Foreskin melanocyte (primary cell): ENCODE measurements at places on chromosomes 3 and 15.

DNA sequence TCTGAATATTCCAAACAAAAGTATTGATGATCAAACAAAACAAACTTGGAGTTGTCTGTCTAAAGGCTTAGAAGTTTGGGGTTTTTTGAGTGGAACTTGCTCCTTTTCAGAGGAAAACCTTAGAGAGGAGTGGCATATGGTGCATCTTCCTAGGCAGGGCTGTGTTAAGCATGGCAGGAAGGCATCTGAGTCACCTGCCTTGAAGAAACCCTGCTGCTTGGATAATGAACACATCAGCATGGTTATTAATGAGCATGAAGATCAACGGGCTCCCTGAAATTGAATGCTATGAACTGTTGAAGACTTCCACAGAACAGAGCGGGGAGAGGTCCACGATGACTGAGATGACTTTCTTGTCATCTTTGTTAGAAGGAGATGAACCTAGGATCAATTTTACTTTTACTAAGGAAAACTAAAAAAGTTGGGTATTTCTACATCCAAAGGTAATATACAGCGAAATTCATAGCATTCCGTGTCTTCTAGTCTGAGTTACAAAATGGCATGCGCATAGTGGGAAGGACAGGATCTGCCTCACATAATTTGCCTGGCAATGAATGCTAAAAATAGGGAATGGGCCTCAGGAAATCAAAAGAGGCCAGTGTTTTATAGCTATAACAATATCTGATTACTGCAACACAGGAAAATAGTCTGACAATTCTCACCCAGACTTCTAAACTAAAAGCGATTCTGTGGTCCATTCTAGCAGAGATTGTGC is 11.6 kb upstream of the TMED3 start:
- DNase-seq: no peak

DNA sequence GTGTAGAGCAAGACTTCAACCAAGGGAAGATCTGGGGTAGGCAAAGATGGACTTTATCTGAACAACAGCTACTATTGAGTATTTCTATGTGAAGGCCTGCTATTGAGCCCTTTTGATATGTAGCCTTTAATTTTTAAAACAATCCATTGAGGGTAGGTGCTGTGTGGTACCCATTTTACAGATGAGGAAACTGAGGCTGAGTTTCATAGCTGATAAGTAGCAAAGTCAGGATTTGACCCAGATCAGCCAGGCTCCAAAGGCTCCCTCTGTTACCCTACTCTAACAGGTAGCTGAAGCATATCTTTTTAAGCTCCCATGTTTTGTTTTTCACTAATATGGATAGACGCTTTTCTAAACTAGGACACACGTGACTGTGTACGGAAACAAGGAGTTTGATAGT is 2.4 kb upstream of the FGD5 start:
- no peak for DNase-seq

- no peak for DNase-seq
Observed at GRCh38 chr15:65816441-65816840, 24.3 kb upstream of the DENND4A start.

DNA sequence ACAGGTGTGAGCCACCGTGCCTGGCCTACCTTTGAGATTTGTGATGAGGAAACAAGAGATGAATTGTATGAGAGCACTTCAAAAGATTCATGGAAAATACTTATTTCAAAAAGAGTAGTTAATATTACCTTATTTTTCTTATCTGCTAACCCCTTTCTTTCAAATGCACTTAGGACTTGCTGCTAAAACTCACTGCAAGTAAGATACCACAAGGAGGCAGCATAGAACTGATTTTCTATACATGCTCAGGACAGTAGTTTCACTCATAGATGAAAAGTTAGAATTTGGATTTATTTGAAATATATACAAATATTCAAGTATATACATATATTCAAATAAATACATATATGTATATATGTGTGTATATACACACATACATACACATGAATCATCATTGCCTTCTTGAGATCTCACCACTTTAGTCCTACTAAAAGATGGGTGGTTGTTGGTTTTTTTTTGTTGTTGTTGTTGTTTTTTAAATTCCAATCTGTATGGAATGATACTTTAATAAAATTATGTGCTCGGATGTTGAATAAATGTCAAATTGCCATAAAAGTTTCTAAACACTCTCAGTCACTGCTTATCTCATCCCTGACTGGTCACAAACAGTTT is 2.4 kb downstream of the CCNDBP1 start:
- DNase-seq: peak; percentile 53

- no peak for DNase-seq
Observed at GRCh38 chr3:15215996-15216395, 9.9 kb downstream of the CAPN7 start.

- DNase-seq: no peak
Observed at GRCh38 chr3:44098656-44099415, 142.8 kb upstream of the TOPAZ1 start.

- DNase-seq: no peak
Observed at GRCh38 chr3:86828751-86829150, 162.2 kb downstream of the VGLL3 start.

DNA sequence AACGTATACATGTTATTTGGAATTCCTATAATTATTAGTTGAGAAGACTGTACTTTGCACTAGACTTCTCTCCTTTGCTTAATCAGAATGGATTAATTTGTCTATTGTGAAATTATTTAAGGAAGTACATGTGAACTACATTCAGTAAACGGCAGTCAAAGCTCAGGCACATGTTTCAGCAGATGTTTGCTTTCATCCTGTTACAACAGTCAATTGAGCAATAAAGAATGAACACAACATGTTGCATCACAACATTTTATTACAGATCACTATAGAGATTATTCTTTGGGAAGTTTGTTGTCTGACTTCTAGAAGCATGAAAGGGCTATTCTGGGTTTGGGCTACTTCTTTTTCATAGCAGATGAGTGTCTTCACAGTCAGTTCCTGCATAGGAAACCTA is 39.2 kb downstream of the RAB27A start:
- peak; percentile 73 for DNase-seq

- DNase-seq: no peak
Observed at GRCh38 chr3:186587183-186587582, 16.7 kb downstream of the DNAJB11 start.

GRCh38 chr3:127197300-127198189 is 4.6 kb downstream of the PRR23E start:
- DNase-seq: no peak

GRCh38 chr3:101665357-101665756 is 11.6 kb downstream of the ZBTB11 start:
- DNase-seq: no peak

DNA sequence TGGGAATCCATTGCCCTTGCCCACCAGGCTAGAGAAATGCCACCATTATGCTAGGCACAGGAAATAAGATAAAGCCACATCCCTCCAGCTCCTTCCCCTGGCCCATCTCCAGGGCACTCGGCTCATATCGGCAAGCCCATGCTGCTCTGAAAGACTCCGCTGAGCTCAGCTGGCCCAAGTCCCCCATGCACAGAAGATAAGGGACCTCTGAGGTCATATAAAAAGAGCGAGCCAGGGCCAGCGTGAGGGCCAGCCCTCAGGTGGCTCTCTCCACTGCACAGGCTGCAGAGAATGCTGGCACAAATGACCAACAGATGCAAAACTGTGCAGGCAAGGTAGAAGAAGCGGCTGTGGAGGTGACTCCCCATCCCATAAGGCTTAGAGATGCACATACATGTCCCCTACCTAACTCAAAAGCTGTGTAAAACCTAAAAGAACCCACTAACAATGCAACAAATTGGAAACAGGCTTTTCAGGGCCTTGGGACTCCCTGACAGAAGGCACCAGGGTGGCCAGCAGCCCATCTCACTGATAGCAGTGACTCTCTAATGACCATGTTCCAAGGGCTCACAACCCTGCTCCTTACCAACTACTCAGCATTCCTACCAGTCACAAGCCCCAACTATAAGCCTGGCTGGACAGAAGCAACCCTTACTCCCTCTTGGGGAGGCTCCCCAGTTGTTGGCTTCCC is 3.0 kb downstream of the RAB6B start:
- DNase-seq: no peak

- peak; percentile 52 for DNase-seq
Observed at GRCh38 chr15:50884540-50884939, 23.9 kb upstream of the AP4E1 start.

DNA sequence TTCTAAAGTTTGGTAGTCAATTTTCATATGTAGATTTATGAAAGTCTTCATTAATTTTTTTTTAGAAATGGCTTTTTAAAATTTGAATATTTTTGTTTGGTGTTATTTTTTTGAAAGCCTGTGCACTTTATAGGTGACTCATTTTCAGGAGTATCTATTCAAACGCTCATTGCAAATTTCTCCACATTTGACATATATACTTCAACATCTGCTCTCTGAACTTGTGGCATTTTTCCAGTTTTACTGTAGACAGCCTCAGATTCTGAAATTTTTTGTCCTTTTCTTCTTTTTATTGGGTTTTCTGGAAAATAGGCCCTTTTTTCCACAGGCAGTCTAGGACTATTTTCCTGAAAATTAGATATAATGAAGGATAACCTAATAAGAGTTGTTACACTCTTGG is 396.6 kb downstream of the RBMS3 start:
- DNase-seq: no peak

DNA sequence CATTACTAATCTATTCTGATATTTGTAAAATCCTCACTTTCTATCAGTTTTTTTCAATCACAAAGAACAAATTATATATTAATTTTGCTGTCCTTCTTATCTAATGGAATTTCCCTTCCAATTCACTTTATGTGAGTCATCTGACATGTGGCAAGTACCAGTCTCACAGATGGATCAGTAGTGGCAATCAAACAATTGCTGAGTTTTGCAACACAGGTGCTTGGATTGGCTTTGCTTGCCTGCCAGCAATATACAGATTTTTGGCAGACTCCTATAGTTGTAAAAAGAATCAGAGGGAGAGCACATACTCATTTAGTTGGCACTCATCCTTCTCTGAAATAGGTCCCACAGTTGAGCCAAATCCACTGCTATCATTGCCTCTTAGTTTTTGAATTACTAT is 83.7 kb downstream of the BCHE start:
- DNase-seq: no peak

GRCh38 chr15:81410318-81410753 is 36.3 kb upstream of the TMC3 start:
- DNase-seq: peak; percentile 54

- DNase-seq: no peak
Observed at GRCh38 chr3:101532783-101533602, 20.0 kb upstream of the SENP7 start.

- DNase-seq: no peak
Observed at GRCh38 chr3:184085389-184085852, 11.4 kb upstream of the HTR3E start.

DNA sequence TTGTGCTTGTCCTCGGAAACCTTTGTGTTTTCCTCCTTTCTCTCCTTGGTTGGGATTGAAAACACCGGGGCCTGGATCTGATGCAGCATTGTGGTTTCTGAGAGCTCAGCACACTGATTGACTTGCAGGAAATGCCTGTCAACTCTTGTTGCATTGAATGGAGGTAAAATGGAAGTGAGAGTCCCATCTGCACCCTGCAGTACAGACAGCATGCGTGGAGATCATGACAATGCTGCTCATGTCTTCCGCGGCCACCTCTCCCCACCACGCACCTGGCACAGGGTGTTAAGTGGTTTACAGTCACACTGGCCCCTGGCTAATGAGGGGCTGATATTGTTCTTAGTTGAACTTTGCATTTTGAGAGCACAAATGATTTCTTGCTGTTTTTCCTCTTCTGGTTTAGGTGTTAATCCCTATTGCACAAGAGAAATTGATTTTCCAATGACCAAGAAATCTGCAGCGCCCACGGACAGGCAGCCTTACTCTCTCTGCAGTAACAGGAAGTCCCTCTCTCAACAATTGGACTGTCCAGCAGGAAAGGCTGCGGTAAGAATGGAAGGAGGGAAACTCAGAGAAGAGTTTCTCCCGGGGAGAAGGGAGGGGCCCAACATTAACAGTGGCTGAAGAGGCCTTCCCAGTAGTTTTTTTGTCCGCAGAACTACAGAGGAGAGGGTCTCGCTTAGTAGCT is 58.5 kb downstream of the STARD5 start:
- DNase-seq: no peak

- no peak for DNase-seq
Observed at GRCh38 chr3:13537909-13538296, 11.0 kb upstream of the FBLN2 start.
